Muscle of leg (tissue), 16 donors: ENCODE measurements at places on chromosomes 7 and 10. TPM values are rescaled to one million over a fixed set of nuclear protein-coding genes. Genes with fewer than 3 reads are reported as not detected.

GRCh38 chr10:123134915-123135414, 805 bp upstream of the HMX3 start:
- peaks cover 88% of the 10 kb centered on the region for H3K27me3 ChIP-seq
- H3K4me1 ChIP-seq: peaks cover 41% of the 10 kb centered on the region
- H3K4me3 ChIP-seq: no peak overlapping the region
- H3K27ac ChIP-seq: no peak overlapping the region
- no peaks in the 10 kb centered on the region for H3K36me3 ChIP-seq
- no peak for DNase-seq

- H3K27me3 ChIP-seq: no peaks in the 10 kb centered on the region
- peaks cover 7% of the 10 kb centered on the region for H3K36me3 ChIP-seq
- H3K4me1 ChIP-seq: no peaks in the 10 kb centered on the region
- no peak for DNase-seq
These were observed 51.3 kb downstream of the TSPAN12 start for GRCh38 chr7:120806669-120807068.

GRCh38 chr10:102352066-102352715, 43.3 kb upstream of the NFKB2 start:
- no peak overlapping the region for H3K27ac ChIP-seq
- H3K4me1 ChIP-seq: peaks cover 6% of the 10 kb centered on the region
- no peaks in the 10 kb centered on the region for H3K27me3 ChIP-seq
- peaks cover 80% of the 10 kb centered on the region for H3K36me3 ChIP-seq
- peak; percentile 64 for DNase-seq

- no peak overlapping the region for H3K4me3 ChIP-seq
- no peaks in the 10 kb centered on the region for H3K36me3 ChIP-seq
- H3K4me1 ChIP-seq: peaks cover 27% of the 10 kb centered on the region
- H3K27me3 ChIP-seq: no peaks in the 10 kb centered on the region
- DNase-seq: no peak
These were observed 197.0 kb downstream of the ZNF438 start for GRCh38 chr10:30834651-30835050.

DNA sequence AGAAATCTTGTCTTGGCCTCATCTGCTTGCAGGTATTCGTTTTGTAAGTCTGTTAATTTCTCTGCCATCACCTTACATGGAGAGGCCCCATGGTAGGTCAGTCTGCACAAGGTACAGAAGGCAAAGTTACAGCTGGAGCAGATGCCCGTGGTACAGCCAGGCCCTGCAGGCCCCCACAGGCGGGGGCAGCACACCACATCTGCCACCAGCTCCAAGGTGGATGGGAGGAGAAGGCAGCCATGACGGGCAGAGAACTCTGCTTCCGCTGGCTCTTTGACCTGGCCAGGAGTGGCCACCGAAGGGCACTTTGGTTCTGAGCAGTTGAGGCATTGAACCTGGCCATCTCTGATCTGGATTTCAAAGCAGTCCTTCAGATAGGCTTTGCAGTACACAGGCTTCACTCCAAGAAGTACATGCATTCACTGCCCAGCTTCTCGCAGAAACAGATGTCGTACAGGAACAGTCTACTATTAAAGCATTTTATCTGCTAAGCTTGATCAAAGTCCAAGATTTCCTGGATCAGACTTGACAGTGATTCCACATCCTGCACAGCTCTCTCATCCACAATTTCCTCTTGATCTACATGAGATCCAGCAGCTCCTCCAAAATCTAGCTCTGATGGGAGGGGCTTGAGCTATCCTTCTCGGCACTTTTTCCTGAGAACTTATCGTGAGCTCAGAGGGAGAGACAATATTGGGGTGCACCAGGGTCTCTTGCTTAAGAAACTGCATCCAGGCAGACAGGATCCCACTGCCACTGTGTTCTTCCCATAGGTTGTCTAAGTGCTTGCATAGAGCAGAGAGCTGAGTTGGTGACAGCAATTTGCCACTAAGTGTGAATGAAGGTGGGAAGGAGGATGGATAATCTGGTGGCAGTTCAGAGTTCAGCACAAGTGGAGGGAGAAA, 120.7 kb downstream of the TRRAP start:
- H3K27me3 ChIP-seq: no peaks in the 10 kb centered on the region
- no peak overlapping the region for H3K27ac ChIP-seq
- peaks cover 75% of the 10 kb centered on the region for H3K36me3 ChIP-seq
- H3K4me1 ChIP-seq: no peaks in the 10 kb centered on the region
- peak; percentile 68 for DNase-seq
- H3K4me3 ChIP-seq: no peak overlapping the region

DNA sequence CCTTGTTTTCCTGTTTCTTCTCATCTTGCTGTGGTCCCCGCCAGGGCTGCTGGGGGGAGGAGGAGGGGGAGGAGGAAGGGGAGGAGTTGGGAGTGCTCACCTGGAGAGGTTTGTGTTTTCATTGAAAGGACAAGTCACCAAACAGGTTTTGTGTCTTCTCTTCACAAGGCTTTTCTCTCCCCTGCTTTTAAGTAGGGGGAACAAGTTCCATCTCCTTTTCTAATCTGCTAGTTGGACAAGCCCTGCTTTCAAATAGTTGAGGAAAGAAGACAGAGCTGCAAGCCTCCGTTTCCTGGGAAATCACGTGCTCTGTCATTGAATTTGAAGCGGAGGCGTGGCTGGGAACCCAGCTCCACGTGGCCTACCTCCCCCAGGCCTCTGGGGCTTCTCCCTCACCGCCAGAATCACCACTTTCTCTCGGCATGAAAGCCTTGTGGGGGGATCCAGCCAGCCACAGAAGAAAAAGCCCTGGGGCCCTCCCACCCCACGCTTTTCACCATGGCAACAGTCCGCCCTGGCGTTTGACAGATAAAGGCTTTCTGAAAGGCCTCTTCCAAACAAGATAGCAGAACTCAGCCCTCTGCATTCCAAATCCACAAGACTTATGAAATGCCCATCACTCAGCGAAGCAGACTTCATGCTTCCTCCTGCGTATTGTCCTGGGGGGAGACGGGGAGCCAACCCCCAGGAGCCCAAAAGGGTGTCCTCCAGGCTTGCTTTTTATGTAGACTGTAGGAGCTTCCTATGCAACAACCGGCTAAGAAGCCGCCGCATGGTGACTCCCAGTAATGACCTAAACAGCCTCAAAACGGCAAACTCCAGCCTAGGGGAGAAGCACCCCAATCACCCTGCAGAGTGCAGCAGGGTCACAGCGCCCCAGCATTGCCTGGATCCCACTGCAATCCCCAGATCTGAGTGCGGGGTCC, 51.7 kb downstream of the PROSER2 start:
- H3K27ac ChIP-seq: peak overlapping the region; percentile 55
- DNase-seq: peak; percentile 60
- no peak overlapping the region for H3K4me3 ChIP-seq

GRCh38 chr7:70570029-70570428, 561.9 kb upstream of the GALNT17 start:
- peaks cover 3% of the 10 kb centered on the region for H3K36me3 ChIP-seq
- DNase-seq: no peak
- H3K27me3 ChIP-seq: no peaks in the 10 kb centered on the region
- peak overlapping the region; percentile 73 for H3K27ac ChIP-seq
- no peak overlapping the region for H3K4me3 ChIP-seq

DNA sequence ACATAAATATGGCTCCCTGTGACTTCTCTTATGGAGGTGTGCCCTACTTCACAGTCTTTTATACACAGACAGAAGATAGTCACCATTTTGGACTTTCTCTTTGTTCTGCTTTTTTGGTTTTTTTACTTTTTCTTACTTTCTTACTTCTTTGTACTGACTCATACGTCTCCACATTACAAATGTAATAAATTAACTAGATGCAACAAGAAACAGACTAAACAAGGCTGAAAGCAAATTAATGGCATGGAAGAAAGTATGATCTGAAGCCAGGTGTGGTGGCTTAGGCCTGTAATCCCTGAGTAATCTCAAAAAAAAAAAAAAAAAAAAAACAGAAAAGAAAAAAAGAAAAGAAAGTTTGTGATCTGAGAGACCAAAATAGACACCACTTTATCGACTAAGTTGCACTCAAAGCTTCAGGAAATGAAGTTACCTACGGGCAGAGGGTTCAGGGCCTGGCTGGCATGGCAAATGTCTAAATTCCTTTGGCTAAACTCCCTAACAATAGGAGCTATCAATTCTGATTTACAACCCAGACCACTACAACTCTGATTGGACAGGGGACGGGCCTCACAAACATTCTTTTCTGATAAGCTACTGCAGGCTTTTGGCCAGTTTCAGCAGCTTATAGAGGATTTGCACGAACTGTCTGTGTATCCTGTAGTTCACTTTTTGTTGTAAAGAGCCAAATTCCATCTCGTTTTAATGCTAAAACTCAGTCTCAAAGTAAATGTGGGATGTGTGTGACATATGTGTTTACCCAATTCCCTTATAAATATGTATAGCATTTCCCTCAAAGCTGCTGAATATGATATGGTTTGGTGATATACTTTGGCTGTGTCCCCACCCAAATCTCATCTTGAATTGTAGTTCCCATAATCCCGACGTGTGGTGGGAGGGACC, 129.1 kb downstream of the SEPTIN14 start:
- no peak overlapping the region for H3K27ac ChIP-seq
- peak; percentile 6 for DNase-seq
- H3K27me3 ChIP-seq: no peaks in the 10 kb centered on the region
- no peaks in the 10 kb centered on the region for H3K4me1 ChIP-seq

GRCh38 chr10:13593535-13593934, 6.8 kb downstream of the PRPF18 start:
- H3K27ac ChIP-seq: no peak overlapping the region
- no peaks in the 10 kb centered on the region for H3K4me1 ChIP-seq
- H3K27me3 ChIP-seq: no peaks in the 10 kb centered on the region
- no peak for DNase-seq
- H3K4me3 ChIP-seq: no peak overlapping the region

- no peak overlapping the region for H3K4me3 ChIP-seq
- H3K27me3 ChIP-seq: no peaks in the 10 kb centered on the region
- DNase-seq: peak; percentile 61
These were observed 120.9 kb upstream of the DIP2C start for GRCh38 chr10:810351-810846.

DNA sequence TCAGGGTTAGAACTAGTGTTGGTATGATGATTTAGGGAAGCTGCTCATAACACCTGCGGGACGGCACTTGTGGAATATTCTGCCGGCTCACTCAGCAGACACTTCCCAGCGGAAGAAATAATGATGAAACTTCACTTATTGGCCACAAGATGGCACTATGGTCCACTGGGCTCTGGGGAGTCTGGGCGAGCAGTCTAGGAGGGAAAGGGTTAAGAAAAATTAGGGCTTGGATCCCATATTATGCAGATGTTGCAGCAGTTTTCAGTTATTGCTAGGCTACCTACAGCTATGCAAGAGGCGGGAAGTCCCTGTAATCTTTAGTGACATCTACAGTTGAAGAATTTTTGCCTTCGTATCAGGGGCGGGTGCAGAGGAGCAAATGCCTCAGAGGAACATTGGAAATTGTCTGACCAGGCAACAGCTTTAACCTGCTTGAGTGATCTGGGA, 238.7 kb upstream of the PRSS58 start:
- H3K27me3 ChIP-seq: peaks cover 5% of the 10 kb centered on the region
- no peaks in the 10 kb centered on the region for H3K36me3 ChIP-seq
- DNase-seq: peak; percentile 65

DNA sequence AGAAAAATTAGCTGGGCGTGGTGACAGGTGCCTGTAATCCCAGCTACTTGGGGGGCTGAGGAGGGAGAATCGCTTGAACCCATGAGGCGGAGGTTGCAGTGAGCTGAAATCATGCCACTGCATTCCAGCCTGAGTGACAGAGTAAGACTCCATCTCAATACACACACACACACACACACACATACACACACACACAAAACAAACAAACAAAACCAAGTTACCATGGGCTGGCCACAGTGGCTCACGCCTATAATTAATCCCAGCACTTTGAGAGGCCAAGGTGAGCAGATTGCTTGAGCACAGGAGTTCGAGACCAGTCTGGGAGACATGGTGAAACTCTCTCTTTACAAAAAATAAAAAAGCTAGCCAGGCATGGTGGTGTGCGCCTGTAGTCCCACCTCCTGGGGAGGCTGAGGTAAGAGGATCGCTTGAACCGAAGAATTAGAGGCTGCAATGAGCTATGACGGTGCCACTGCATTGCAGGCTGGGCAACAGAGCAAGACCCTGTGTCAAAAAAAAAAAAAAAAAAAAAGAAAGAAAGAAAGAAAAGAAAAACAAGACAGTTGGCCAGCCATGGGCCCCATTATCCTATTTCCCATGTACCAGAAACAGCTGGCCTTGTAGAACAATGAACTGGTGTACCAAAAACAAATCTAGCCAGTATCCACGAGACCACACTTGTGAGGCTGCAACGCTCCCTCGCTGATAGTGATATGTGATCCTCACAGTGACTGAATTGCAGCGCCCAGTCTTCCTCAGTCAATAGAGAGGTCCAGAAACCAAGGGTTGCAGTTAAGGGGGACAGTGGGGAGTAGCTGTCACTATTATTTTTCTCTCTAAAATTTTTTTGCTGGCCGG, 6.6 kb upstream of the AGFG2 start:
- H3K4me3 ChIP-seq: no peak overlapping the region
- H3K4me1 ChIP-seq: peaks cover 4% of the 10 kb centered on the region
- no peaks in the 10 kb centered on the region for H3K27me3 ChIP-seq
- peak; percentile 7 for DNase-seq

GRCh38 chr7:30268586-30268985, 15.8 kb upstream of the ZNRF2 start:
- H3K4me1 ChIP-seq: no peaks in the 10 kb centered on the region
- H3K36me3 ChIP-seq: no peaks in the 10 kb centered on the region
- DNase-seq: peak; percentile 92
- H3K27me3 ChIP-seq: no peaks in the 10 kb centered on the region
- no peak overlapping the region for H3K27ac ChIP-seq

DNA sequence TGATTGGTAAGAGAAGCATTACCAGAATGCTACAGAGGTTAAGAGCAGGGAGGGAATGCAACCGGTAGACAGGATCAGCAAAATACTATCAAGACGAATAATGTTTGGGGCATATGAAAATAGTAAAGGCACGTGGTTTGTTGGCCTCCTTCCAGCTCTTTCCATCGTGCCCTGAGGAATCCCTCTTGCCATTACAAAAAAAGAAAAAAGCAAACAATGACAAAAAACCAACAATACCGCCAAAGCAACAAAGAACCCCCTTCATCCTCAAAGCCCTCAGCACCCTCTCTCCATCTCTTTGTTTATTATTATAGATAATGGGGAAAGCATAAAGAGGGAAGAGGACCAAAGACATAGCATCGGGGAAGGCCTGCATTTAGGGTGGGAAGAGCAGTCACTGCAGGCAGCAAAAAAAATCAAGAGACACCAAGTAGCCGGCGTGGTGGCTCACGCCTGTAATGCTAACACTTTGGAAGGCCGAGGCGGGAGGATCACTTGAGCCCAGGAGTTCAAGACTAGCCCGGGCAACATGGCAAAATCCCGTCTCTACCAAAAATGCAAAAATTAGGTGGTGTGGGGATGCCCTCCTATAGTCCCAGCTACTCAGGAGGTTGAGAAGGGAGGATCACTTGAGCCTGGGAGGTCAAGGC, 78.0 kb downstream of the HIP1 start:
- no peaks in the 10 kb centered on the region for H3K36me3 ChIP-seq
- H3K27ac ChIP-seq: no peak overlapping the region
- H3K4me3 ChIP-seq: no peak overlapping the region

GIMAP1 gene
- polyA plus RNA-seq: 2.6 TPM

STYXL1 gene
- 15.2 TPM for polyA plus RNA-seq

HOXA6 gene
- 5.6 TPM for polyA plus RNA-seq

FAM25G gene
- not detected for polyA plus RNA-seq

TMEM140 gene
- 9.3 TPM for polyA plus RNA-seq

EBLN1 gene
- not detected for polyA plus RNA-seq

CDCA7L gene
- polyA plus RNA-seq: 15.4 TPM
